ENCODE measurements at places on chromosomes 2 and 18.
A peak's percentile ranks its signal among the peaks of the same experiment; 100 is the strongest.

DNA sequence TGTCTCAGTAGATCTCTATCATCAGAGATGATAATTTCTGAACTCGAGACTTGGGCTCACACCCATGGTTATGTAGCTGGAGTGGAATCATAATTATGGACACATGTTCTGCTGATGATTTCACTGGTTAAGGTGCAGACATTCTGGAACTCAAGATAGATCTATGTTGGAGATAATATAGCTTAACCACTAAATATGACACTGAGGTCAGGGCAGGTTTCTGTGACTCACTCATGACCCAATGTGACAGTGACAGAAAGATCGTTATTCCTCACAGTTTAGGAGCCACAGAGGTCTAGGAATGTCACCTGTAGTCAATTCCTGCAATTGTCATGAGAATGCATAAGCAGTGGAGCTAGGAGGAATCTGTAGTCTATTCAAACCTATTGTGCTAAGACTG lies 828.6 kb downstream of the TRIB2 start:
- no peak for DNase-seq

DNA sequence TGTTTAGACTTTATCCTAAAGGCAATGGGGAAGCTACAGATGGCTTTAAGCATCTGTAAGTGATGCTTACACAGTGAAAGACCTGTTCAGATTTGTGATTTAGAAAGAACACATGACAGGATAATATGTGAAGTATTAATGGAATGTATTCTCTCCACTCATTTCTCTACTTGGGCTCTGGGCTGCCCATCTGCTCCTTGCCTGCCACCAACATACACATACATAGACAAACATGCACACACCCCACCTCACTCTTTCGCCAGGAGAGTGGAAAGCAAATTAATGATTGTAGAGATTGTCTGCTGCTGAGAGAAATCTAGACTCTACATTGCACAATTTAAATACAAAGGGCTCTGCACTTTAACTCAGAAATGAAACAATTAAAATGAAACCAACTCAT lies 61.0 kb upstream of the NFE2L2 start:
- no peak for DNase-seq

DNA sequence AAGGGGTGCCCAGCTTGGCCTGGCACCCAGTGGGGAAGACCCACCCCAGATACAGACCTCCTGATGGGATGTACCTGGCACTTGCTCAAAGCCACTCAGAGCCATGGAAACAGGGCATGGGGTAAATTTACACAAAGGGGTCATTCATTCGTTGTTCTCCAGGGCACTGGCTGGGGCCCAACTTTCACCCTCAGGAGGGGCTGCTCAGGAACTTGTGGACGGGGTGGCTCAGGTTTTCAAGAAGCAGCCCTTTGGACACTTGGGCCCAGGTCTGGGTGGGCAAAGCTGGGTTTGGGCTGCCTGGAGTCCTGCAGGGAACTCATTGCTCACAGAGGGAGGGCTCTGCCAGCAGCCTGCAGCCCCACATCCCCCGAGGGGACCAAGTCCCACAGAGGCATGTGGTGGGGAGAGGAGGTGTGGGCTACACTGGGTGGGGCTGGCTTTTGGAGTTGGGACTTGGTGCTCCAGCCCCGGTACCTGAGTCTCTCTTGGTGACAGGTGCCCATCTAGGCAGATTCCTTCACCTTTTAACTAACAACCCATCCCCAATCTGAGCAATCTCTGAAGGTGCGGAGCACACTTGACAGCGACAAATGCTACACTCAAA lies 172.3 kb downstream of the CELF4 start:
- no peak for DNase-seq

DNA sequence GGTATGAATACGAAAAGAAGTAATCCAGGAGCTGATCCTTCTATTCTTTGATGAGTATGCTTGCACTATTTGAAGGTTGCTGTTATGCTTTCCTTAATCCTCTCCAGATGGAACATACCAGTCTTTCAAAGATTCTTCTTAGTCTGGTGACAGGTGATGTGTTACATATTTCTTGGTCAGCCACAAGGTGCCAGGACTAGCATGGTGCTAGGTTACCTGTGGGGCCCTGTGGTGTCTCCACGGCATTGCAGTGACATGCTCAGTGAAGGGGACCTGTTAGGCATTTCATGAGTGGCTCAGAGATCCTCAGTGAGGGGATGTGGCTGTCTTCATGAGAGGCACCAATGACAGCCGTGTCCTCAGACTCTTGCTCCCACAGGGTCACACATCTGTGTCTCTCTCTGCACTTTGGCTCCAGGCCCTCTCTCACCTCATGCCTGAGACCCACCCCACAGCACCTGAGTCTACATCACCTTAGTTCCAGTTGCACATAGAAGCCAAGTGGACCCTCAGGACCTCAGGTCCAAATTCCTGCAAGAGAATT lies 13.1 kb upstream of the RAB31 start:
- DNase-seq, result no peak

GRCh38 chr2:68741805-68742306 lies 7.2 kb downstream of the ARHGAP25 start:
- DNase-seq, result no peak

DNA sequence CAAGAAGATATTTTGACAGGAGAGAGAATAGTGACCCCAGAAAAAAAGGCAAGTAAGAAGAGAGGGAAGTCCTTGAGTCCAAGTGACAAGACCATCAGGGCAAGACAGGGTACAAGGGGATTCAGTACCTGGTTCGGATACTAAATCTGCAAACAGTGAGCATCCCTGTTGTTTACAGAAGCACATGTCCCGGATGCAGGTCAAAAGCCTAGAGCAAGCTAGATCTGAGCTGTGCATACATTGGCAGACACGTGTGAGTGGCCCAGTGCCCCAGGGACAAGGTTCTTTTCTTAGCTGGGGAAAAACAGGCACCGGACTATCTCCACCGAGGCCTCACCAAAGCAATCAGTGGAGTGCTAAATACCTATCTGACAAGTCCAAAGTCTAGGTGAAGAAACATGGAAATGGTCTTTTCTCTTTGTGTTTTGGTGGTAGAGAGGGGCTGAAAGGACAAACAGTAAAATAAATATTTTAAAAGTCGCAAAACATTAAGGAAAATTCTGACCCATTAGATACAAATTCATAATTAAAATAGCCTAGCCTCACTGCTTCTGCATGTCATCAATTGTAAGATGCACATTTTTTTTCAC lies 165.2 kb downstream of the SUCLG1 start:
- DNase-seq, result no peak

- no peak for DNase-seq
Observed at GRCh38 chr2:61640406-61640805, 102.2 kb upstream of the XPO1 start.

DNA sequence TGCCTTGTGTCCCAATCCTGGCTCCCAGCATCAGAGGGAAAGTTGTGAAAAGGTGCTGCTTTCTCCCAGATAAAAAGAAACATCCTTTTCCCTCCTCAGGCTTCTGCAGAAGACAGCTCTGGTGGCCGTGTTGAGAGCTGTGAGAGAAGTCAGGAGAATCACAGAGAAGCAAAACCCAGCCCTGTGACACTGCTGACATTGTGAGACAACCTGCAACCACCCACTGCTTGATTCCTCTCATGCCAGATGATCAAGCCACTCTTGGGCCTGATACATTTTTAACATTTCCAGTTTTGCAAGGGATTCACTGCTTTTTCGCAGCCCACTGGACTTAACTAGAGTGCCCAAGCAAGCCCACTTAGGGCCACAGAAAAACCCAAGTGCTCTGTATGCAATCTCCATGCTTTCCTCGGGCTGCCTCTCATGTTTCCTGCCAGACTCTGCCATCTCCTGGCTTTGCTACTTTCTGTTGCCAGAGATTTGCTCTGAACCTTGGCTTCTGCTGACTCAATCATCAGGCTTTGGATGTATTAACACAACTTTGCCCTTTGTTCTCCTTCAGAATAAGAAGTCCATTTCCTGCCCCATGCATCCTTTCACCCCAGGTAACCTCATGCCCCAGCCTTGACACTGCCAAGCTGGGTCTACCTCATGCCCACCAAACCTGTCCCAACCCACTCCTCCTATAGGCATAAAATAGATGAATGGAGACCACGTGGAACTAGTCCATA lies 24.9 kb upstream of the TTR start:
- no peak for DNase-seq

- DNase-seq, result no peak
Observed at GRCh38 chr2:220000080-220000479, 372.6 kb downstream of the SLC4A3 start.

DNA sequence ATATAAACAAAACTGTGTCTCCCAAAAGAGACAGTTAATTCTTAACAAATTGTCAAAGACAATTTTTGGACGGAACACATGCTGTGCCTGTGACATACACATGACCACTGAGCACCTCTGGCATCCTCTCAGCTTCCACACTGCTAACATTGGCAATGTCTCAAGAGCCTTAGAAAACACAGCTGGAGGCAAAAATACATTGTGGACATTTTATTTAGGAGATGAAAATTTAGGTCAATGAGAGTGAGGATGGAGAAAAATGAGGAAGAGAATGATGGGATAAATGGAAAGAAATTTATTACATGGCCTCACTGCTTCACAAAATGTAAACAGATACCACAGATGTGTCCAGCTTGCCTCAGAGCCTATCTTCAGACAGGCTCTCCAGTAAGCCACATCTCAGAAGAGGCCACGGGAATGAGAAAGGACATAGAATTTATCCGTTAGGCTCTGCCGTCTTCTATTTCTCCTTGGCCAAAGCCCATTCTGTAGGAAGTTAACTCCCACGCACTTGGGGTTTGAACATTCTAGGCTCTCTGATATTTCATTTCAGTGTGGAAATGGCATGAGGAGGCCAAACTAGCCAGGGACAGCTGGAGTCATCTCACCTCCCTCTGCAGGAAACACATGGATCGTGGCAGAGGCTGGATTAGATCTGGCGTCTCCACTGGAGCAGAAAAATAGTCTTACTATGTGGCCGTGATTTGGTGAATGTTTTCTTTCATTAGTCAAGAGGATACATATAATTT lies 519.4 kb upstream of the DSEL start:
- no peak for DNase-seq

- no peak for DNase-seq
Observed at GRCh38 chr18:60248336-60249330, 123.9 kb downstream of the MC4R start.

- DNase-seq, result no peak
Observed at GRCh38 chr18:34942276-34942675, 98.9 kb upstream of the MAPRE2 start.

DNA sequence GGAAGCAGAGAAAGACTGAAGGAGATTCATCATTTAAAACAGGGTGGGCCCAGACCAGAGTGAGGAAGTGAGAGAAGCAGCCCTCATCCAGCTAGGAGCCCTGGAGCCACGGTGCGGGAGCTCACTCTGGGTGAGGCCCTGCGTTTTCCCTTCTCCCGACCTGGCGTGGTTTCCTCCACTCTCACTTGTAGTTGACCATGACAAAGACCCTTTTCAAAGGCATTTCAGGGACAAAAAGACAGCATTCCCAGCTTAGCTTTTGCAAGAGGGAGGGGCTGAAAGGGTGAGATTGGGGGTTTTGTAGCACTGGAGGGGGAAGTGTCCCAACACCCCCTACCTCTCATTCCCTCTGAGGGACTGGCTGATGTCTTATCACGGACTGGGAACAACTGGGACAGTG lies 56.6 kb downstream of the TRPM8 start:
- DNase-seq, result no peak

GRCh38 chr2:31397094-31397493 lies 17.4 kb downstream of the XDH start:
- DNase-seq, result no peak

DNA sequence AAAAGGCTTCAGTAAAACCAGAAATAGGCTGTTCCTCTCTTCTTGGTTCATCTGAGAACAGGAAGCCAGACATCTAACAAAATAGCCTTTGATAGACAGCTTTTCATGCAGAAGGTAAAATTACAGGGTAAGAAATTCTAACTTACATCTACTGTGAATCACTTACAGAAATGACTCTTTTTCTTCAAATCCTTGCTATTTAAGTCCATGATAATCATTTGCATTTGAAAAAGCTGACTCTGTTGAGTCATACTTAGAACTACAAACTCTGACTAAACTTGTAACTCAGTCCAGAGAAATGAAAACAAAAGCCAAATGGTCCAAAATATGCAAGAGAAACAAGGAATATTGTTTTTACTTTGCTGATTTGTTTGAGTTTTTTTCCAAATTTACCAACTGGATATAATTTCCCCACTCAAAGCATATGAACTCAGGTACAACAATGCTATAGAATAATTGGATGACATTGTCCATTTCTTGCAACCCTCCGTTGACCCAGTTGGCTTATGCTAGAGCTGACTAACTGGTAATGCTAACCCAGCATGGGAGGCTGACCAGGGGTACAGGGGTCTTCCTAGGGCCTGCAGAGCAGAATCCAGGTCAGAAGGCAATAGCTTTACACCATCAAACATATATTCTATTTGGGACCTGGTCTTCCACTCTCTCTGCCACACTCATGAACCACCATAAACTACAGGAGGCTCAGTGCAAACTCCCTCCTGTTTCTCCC lies 18.8 kb upstream of the MREG start:
- no peak for DNase-seq

GRCh38 chr2:196170606-196171247 lies 651 bp downstream of the STK17B start:
- DNase-seq, result peak; percentile 68

- DNase-seq, result no peak
Observed at GRCh38 chr2:154527962-154528361, 170.5 kb upstream of the KCNJ3 start.

DNA sequence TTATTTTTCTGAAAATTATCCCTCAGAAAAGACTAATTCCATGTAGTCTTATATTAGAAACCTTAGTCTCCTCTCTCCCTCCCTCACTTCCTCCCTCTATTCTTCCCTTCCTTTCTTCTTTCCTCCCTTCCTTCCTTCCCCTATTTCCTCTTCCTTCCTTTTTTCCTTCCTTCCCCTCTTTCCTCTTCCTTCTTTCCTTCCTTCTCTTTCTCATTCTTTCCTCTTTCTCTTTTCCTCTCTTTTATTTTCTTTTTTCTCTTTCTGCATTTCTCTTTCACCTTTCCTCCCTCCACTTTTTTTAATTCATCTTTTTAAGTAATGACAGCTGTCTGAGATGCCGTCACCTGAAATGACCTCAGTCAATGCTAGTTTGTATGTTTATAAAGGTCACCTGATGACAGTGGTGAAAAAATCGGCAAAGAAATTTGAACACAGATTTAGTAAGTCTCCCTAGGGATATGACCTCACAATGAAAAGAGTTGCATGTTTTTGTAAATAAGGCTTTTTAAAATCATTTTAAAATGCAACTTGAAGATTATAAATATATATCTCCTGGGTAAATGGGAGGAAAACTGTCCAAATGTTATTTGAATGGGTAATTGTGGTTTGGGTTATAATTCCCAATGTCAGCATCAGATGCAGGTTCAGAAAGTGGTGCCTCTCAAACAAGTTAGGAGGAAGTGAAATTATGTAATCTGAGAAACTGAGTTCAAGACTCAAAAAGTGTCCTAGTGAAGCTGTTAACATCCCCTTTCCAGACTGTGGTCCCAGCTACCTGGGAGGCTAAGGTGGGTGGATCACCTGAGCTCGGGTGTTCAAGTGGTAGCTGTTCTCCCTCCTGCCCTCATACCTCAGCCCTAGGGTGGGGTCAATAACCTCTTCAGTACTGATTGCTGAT lies 90.3 kb upstream of the ST3GAL5 start:
- no peak for DNase-seq

GRCh38 chr2:25228848-25229278 lies 60.5 kb upstream of the POMC start:
- no peak for DNase-seq

Data from CD4-positive, alpha-beta memory T cell (primary cell).